MCF 10A (cell line): ENCODE measurements at places on chromosomes 5 and 9.

DNA sequence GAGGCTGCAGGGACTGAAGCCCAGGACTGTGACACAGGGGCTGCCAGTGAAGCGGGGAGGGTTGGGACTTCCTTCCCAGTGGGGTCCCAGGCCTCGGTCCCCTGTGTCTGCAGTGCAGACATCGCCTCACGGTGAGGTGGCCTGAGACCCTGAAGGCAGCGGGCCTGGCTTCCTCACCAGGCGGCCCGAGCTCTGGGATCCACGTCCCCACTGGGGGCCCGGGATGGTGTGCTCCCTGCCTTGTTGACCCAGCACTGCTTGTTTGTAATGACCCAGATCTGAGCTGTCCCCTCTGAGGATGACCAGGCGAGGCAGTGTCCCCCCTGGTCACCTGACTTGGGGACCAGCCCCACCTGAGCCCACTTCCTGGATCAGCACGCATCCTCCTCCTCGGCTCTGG lies 53.1 kb downstream of the COL5A1 start:
- DNase-seq: no peak

- peak; percentile 23 for DNase-seq
Measured at GRCh38 chr5:149790276-149790675, 60.2 kb downstream of the PPARGC1B start.

GRCh38 chr9:107190061-107190935 lies 92.8 kb upstream of the RAD23B start:
- DNase-seq: peak; percentile 25

DNA sequence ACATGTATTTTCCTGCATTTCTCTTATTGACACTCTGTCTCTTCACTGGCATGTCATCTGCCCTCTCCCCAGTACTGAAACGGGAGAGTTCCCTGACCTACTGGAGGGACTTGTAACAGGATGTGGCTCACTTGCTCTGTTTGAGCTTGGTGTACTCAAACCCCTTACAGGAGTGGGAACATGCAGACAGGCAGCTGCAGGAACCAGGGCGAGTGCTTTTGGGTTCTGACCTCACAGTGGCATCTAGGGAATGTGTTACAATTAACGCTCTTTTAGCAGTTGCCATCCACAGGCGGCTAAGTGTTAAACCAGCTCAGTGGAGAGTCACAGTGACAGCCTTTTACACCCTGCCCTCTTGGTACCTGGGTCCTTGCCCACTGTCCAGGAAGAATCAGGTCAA lies 300.3 kb upstream of the GRAMD2B start:
- DNase-seq: peak; percentile 26

- no peak for DNase-seq
Measured at GRCh38 chr5:171684169-171684568, 101.4 kb upstream of the SMIM23 start.

DNA sequence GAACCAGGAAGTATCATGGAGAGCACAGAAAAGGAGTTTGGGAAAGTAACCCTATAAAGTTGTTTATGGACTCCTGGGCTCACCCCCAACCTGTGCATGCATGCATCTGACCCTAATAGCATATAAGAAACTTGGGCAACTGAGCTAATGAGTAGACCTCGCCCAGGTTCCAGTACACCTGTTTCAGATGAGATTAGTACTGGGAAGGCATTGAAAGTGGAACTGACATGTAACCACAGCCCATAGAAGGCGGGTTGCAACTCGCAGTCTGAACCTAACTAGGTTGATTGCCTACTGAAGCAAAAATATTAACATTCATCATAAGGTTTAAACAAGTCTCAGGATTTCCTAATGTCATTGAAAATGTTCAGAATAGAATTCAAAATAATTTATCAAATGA lies 87.0 kb downstream of the WNK2 start:
- no peak for DNase-seq

DNA sequence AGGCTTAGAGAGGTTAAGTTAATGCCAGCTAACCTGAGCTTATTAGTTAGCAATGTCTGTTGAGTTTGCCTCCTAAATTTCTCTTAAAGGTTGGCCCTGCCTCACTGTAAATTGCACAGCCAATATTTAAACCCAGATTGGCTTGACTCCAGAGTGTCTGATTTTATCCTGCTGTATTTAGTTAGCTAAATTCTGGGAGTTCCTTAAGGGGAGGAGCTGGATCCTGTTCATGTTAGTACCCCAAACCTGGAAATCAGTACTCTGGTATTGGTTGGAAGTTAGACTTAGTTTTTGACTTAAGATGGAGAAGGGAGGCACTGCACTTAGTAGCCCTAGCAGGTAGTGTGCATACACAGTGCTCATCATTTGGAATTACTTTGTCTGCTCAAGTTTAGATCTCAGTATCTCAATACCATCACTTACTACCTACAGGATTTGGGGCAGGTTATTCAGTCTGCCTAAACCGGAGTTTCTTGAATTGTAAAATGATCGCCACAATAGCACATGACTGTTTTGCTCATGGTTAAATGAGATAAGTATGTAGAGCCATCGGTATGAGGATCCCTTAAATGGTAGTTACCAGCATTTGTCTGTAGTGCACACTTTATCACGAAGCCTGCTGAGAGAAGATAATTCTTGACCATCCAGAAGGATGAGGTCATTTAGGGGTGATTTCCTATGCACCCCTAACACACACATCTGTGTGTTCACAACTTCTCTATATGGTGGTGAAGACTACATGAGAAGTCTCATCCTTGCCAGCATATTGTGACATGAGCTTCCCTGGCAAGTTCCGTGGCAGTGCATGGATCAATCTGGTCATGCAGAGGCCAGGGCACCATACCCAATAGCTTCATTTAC lies 264.8 kb upstream of the TRIM32 start:
- no peak for DNase-seq

- DNase-seq: no peak
Measured at GRCh38 chr9:96084331-96084734, 208.8 kb downstream of the ERCC6L2 start.

- DNase-seq: no peak
Measured at GRCh38 chr5:55036477-55036876, 12.4 kb downstream of the GZMK start.

GRCh38 chr9:68685770-68686169 lies 19.3 kb upstream of the PIP5K1B start:
- peak; percentile 38 for DNase-seq

DNA sequence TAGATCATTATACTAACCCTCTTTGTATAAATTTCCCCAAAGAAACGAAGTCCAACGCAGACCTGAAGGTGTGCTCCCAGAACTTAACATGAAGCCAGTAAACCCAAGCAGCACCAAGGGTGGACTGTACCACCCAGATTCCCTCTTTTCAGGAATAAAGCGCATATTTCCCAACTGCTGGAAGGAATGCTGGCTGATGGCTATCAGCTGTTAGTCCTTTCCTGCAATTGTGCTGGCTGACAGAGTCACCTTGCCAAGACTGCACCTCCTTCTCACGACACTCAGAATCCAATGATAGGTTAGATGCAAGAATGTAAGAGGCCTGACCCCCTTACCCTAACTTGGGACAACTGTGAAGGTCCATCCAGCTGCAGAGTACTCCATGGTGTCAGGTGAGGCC lies 93.9 kb downstream of the MAPKAP1 start:
- no peak for DNase-seq

- DNase-seq: no peak
Measured at GRCh38 chr5:180170106-180170809, 38.8 kb downstream of the RASGEF1C start.

DNA sequence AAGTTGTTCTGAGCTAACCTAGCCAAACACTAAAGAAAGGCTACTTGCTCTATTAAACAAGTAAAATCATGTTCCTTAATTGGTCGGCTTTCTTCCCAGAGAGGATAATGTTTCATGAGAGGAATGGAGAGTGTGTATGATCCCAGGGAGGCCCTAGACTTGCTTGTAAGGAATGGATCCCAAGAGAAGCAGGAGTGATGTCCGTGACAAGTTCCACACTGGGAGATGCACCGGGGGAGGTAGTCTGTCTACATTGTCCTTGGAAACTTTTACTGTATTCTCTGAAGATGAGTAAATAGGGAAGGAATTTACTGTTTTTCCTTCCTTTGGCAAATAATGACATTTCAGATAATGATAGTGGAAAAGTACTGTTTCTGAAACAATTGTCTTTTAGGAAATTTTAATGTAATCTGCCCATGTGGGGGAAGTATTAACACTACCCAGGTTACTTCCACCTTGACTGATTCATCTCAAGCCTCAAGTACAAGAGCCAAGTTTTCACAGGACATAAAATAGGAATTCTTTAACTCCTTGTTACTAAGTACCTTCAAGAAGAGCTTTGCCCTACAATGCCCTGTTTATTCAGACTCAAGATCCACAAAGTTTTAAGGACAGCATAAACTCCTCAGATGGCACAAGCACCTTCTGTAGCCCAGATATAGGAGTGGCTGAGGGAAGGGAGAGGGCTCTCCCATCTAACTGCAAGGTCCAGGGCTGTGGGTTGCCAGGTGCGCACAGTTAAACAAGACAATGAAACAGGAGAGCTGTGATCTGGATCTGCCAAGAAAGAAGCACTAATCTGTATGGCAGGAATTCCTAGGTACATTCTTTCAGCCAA lies 152.1 kb downstream of the GNA14 start:
- DNase-seq: no peak

DNA sequence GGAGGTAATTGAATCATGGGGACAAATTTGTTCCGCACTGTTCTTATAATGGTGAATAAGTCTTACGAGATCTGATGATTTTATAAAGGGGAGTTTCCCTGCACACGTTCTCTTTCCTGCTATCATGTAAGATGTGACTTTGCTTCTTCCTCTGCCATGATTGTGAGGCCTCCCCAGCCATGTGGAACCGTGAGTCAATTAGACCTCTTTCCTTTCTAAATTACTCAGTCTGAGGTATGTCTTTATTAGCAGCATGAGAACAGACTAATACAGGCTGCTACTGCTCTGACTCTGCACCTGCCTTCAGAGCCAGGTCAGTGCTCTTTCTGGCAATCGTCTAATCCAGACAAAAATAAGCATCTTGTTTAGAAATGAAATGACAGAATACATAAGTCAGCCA lies 479.2 kb upstream of the TUSC1 start:
- no peak for DNase-seq

- peak; percentile 92 for DNase-seq
Measured at GRCh38 chr9:98146101-98146991, 27.3 kb upstream of the TRIM14 start.

DNA sequence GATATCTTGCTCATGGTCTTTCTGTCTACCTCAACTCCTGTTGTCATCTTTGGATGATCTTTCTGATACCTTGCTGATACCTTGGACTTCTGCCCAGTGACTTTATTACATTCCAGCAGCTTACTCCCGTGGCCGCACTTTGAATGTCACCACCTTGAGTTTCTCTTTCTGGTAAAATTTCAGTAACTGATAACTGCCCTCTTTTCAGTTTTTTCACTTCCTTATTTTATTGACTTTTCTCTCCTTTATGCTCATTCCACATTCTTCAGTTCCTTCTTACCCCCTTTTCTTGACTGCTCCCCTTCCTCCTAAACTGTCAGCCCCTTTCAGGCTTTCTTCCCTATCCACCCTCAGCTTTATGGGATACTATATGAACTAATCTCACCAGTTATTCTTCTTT lies 7.0 kb upstream of the FBXO4 start:
- no peak for DNase-seq

DNA sequence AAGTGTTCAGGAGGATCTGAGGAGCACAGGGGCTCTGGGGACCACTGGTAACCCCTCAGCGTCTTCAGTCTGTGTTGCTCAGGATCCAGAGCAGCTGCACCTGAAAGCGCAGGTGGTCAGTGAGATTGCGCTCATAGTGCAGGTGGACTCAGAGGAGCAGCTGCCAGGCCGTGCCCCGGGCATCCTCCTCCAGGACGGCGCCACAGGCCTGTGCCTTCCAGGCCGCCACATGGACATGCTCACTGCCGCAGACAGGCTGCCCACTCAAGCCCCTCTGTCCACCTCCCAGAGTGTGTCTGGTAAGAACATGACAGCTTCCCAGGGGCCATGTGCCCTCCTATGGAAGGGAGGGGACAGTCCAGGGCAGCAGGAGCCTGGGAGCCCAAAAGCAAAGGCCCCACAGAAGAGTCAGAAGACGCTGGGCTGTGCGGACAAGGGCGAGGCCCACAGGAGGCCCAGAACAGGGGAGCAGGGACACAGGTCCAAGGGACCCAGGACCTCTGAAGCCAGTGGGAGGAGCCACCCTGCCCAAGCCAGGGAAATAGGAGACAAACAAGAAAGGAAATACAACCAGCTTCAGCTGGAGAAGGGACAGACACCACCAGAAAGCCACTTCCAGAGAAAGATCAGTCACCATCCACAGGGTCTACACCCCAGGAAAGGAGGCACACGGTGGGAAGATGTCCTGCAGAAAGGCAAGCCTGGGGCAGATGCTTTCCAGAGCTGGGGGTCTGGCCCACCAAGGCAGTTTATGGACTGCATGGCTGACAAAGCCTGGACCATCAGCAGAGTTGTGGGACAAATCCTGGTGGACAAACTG lies 5.2 kb downstream of the SPATA31E1 start:
- DNase-seq: no peak

GRCh38 chr9:127531676-127532075 lies 80.4 kb downstream of the LRSAM1 start:
- no peak for DNase-seq

- DNase-seq: no peak
Measured at GRCh38 chr9:96720435-96720834, 57.5 kb downstream of the ZNF510 start.

DNA sequence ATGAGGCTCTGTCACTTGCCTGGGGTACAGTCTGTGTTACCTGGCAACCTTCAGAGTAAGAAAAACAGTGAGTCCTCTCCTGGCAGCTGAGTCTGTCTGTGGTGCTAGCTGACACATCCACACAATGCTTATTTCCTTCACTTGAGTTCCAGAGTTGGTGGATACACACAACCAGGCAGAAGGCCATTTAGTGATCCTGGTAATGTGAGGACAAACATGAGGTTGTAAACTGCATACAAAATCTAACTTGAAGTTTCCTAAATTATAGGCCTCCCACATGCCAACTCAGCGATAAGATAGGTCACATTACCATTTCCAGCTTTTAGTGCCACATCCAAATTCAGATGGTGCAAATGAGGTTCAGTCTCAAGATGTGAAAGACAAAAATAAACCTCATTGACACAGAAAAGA lies 125.5 kb downstream of the DCP2 start:
- no peak for DNase-seq

DNA sequence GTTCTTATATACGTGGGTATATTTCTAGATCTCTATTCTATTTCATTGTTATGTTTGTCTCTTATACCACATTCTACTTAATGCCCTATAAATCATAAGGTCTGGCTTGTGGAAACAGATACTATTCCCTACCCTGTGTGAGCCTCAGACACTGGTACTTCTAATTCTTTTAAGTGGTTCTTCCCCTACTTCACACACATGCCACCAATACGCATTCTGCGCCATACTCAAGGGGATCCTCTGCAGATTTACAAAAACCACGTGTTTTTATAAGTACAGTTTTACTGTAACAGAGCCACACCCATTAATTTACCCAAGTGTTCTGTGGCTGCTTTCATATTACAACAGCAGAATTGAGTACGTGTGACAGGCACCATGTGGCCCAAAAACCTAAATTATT lies 195.6 kb downstream of the SAXO1 start:
- no peak for DNase-seq
